A549 treated with ZK216348 at 1 μM for 4 hours (cell line): ENCODE measurements at places on chromosomes 2 and 18. TPM values are rescaled to one million over a fixed set of nuclear protein-coding genes. Genes with fewer than 3 reads are reported as not detected.

The TXNDC2 gene
- 0.15 to 0.34 TPM (median 0.17 TPM) in 5 replicates for total RNA-seq

The CRYGC gene
- not detected in 5 replicates for total RNA-seq

The KCNS3 gene
- 0.93 to 2.0 TPM (median 1.1 TPM) in 5 replicates for total RNA-seq

The NYAP2 gene
- total RNA-seq, result 0.02 TPM in 1 of 5 replicates, not detected in the others

The CCBE1 gene
- total RNA-seq, result 7.6 to 16.2 TPM (median 11.4 TPM) in 5 replicates

The FRZB gene
- 0.06 to 0.08 TPM (median 0.06 TPM) in 4 of 5 replicates, not detected in the other for total RNA-seq

The SERPINB11 gene
- 0.13 TPM in 1 of 5 replicates, not detected in the others for total RNA-seq

The FAM124B gene
- not detected in 5 replicates for total RNA-seq

The PNPT1 gene
- 24.6 to 45.5 TPM (median 30.7 TPM) in 5 replicates for total RNA-seq

The EMILIN2 gene
- 8.6 to 14.7 TPM (median 14.1 TPM) in 5 replicates for total RNA-seq

The MRPL53 gene
- total RNA-seq, result 106 to 146 TPM (median 137 TPM) in 5 replicates

The CASP10 gene
- 1.8 to 2.8 TPM (median 2.4 TPM) in 5 replicates for total RNA-seq

The TMEM214 gene
- 46.6 to 74.4 TPM (median 72.8 TPM) in 5 replicates for total RNA-seq

The APLF gene
- 0.55 to 0.79 TPM (median 0.75 TPM) in 5 replicates for total RNA-seq

The XRCC5 gene
- total RNA-seq, result 172 to 223 TPM (median 180 TPM) in 5 replicates

The UGT1A4 gene
- total RNA-seq, result not detected in 5 replicates

The DUSP2 gene
- total RNA-seq, result 0.22 to 0.56 TPM (median 0.54 TPM) in 4 of 5 replicates, not detected in the other

The BBS5 gene
- 4.2 to 6.2 TPM (median 6.0 TPM) in 5 replicates for total RNA-seq

The GATA6 gene
- total RNA-seq, result 1.5 to 2.4 TPM (median 1.7 TPM) in 5 replicates

The DTNA gene
- 0.04 to 0.30 TPM (median 0.13 TPM) in 4 of 5 replicates, not detected in the other for total RNA-seq

The PLGLB2 gene
- total RNA-seq, result 0.36 to 0.42 TPM in 2 of 5 replicates, not detected in the others

The CYRIA gene
- total RNA-seq, result 0.04 to 0.60 TPM (median 0.17 TPM) in 5 replicates

The SCG2 gene
- 0.86 to 1.3 TPM (median 1.2 TPM) in 5 replicates for total RNA-seq

The HOXD10 gene
- total RNA-seq, result 5.5 to 7.6 TPM (median 6.7 TPM) in 5 replicates

The CYP26B1 gene
- 9.1 to 17.7 TPM (median 14.5 TPM) in 5 replicates for total RNA-seq

The EIF2AK3 gene
- 19.4 to 32.6 TPM (median 29.5 TPM) in 5 replicates for total RNA-seq
